ENCODE measurements at places on chromosomes 5 and 9.

- DNase-seq, result no peak
These were observed 22.8 kb downstream of the SMIM3 start for GRCh38 chr5:150801117-150801927.

- DNase-seq, result no peak
These were observed 624.5 kb upstream of the CHD1 start for GRCh38 chr5:99553211-99553810.

DNA sequence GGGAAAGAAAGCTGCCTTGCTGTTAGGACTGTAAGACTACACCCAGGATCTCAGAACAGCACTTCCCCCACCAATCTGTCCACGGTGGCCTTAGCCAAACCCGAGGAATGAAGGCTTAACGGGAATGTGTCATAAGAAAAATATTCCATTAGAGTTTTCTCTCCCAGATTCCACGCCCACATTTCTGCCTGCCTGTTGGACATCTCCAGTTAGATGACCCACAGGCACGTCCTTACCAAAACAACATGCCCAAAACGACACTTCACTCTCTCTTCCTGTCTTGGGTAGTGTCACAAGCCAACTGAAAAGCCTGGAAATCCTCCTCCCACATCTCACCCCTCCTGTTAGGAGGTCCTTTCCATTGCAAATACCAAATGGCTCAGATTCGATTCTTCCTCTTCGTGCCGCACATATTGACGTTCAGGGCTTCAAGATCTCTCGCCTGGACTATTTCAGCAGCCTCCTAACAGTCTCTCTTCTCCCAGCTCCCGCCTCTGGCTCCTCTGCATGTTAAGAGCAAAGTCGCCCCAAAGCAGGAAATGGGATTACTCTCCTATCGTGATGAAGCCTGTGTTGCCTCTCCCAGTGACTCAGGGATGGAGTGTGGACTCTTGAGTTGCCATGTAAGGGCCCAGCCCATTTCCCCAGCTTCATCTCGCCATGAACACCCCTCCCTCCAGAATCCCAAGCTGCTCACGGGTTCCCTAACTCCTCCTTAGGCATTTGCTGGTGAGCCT, 159.3 kb downstream of the NR3C1 start:
- DNase-seq, result no peak

- DNase-seq, result no peak
These were observed 106.7 kb downstream of the SMIM15 start for GRCh38 chr5:61055434-61056006.

DNA sequence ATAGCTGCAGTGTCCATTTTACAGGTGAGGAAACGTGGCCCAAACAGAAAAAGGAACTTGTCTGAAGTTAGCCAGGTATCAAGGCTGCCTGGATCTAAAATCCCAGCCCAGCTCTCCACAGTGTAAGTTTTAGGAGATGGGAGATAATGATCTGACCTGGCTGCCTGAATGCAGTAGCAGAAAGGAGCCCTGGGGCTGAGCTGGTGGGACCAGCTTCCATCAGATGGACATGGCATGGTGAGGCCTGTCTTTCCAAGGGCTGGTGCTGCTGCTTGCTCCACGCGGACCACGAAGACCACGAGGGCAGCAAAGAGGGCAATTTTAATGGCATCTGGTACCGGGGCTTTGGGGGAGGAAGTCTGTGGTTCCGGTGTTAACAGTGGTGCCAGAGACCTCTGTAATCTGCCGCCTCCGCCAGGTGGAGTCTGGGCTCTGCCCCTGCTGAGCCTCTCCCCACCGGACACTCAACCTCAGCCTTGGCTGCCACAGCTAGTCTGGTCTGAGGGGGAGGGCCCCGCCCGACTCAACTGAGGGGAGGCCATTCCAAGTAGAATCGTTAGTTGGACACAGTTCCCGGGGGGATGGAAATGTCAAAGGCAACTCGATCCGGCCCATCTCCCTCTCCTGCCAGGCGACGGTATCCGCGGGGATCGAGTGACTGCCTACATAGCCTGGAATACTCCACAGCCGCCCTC, 650 bp downstream of the MYORG start:
- no peak for DNase-seq

GRCh38 chr5:17216974-17217492, 398 bp upstream of the BASP1 start:
- DNase-seq, result no peak

DNA sequence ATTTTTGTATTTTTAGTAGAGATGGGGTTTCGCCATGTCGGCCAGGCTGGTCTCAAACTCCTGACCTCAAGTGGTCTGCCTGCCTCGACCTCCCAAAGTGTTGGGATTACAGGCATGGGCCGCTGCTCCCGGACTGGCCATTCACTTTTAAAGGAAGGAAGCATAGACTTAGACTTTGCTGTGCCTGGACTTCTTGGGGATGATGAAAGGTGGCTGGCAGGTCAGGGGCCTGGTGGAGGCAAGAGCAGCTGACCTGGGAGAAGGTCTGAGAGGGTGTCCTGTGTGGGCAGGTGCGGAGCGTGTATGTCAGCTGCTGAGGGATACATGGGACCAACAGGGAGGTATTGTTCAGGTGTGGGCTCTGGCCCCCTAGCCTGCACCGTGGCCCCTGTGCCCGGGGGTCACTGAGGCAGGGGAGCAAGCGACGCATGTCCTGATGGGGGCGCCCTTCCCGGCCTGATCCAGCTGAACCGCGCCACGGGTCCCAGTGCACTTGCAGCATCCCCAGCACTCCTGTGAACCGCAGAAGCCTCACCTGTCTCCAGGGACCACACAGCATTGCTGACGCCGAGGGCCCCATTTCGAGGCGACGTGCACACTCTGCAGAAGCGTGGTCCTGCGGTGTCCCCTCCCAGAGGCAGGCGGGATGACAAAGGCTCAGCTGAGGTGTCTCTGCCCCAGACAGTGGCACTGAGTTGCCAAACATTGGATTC, 23.1 kb downstream of the NDUFS6 start:
- no peak for DNase-seq

DNA sequence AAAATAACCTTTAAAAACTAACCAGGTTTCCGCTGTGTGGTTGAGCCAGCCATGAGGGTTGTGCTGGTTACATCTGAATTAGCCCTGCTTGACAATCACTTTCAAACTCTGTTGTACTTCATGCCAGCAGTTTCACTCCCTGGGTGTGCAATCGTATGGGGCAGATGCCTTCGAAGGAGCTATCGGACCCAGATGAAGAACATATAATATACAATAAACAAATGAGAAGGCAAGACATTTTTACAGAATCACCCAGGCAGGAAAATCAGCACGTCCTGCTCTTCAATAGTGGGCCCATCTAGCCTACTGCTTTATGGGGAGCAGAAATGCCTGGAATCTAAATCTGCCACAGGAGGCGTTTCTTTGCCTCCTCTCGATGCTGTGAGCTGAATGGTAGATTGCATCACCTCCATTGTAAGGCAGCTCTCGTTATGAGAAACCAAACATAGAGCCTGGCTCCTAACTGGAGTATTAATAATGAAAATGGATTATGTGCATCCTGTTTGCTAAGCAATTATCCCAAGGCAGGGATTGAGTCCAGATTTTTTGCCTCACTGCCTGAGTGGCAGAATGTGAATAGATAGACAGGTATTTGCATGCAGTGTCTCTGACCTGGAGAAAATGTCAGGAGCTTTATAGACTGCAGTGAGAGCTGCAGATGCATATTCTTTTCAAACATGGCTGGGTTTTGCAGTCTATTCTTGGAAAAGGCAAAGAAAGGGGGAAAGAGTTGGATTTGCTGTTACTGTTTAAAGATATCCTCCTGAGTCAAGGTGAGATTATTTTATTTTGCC, 143.3 kb upstream of the SMARCA2 start:
- DNase-seq, result no peak

GRCh38 chr5:59189472-59190244, 606.8 kb downstream of the RAB3C start:
- DNase-seq, result no peak

DNA sequence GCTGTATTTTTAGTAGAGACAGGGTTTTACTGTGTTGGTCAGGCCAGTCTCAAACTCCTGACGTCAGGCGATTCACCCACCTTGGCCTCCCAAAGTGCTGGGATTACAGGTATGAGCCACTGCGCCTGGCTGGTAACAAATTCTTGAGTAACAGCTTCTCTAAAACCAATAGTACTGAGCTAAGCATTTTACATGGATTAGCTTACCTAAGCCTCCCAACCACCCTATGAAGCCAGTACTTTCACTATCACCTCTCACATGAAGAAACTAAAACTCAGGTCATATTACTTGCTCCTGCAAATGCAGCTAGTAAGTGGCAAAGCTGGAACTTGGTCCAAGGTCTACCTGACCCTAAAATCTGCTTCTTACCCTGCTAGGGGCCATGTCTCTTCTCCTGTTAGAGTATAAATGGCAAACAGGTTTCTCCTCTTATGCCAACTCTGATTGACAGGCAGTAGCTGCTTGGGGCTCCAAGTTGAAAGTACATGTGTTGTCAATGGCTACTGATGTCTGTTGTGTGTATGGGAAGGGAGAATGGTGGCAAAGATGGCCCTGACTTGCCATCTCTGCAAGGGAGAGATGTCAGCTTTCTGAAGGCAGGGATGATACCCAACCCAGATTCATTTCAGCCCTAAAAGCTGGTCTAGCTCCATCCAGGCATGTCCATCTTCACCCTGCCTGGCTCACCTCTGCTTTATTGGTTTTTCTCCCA, 4.0 kb downstream of the PHF19 start:
- no peak for DNase-seq

DNA sequence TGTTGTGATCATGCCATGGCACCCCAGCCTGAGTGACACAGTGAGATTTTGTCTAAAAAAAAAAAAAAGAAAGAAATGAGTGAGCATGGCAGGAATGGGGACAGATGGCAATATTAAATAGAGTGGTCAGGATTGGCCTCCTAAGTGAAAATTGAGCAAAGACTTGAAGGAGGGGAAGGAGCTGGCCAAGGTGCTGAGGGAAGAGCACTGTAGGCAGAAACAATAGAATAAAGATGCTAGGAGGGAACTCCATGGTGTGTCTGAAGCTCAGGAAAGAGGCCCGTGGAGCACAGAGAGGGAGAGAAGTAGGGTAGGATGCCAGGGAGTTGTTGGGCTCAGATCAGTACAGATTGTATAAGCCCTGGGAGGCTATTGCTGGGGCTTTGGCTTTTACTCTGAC, 64.4 kb upstream of the PCAT7 start:
- no peak for DNase-seq

DNA sequence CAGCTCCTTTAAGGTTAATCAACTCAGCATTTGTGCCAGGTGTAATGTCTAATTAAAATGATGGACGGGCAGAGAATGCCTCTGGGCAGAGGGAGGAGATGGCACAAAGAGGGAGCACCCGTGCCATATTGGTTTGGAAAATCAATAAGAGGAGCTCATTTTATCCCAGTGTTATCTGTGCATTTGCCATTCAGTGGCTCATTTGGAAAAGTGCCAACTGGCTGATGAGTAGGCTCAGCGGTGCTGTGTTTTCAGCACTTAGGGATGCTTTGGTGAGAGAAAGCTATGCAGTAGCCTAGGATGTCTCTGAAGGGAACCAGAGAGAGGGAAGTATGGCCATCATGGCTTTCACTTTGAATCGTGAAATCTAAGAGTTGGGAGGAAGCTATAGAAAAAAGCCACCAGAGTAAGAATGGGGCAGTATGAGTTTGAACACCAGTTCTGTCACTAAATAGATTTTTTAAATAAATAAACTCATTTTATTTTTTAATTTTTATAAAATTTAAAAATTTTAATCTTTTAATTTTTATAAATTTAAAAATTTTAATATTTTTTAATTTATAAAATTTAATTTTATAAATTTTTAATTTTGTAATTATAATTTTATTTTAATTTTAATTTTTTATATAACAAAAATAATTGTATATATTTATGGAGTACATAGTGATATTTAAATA, 472.8 kb downstream of the BRINP1 start:
- DNase-seq, result no peak

DNA sequence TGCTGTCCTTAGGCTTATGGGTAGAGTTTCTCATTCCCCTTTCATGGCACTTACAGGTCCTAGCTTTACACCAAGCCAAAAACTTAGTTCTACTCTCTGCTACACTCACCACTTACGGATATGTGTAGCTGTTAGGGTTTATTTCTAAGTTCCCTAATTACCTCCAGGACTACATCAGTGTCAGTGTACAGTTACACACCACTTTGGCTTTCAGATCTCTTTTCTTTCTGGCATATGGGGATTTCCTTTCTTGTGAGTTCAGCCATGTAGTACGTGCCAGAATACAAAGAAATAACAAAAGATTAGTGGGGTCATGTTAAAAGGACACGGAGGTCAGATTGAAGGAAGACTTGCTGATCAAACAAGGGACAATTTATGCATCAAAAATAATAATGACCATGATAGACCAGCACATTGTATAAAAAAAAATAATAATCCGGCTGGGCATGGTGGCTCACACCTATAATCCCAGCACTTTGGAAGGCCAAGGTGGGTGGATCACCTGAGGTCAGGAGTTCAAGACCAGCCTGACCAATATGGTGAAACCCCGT, 41.8 kb downstream of the LYRM7 start:
- DNase-seq, result no peak

DNA sequence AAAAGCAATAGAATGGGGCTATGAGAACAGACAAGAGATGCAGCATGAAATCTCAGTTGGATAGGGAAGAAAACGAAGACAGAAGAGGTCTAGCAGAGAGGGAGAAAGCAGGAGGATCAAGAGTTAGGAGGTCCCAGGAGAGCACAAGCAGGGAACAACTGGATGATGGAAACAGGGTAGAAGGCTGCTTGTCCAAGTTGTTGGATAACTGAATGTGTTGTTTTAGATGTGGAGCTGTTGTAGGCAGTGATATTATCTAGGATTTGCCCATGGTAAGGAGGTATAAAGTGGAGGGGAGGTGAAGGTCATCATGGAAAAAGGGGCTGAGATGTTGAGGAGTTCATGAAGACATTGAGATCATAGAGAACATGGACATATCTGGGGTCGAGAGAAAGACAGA, 12.4 kb upstream of the RHOBTB3 start:
- DNase-seq, result no peak

DNA sequence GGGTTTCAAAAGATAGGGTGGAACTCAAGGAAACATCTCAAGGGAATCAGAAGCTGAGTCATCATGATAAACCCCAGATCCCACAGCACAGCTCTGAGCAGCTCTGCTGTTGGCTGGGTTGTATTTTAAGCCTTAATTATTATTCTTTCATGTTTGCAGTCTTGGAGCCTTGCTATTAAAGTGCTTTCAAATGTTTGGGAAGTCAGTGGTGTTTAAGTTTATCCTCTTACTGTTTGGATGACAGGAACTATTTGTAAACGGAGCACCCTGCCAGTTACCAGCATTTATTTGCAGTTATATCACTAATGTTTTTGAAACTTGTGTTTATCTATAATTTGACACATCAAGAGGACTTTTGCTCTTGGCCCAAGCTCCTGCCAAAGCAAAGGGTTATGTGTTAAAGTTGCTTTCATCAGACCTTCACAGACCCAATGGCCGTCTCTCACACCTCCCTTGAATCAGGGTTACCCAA, 141.1 kb upstream of the SPDL1 start:
- DNase-seq, result no peak

GRCh38 chr5:80238097-80238496, 17.8 kb downstream of the SERINC5 start:
- DNase-seq, result no peak

GRCh38 chr5:14579731-14580397, 1.7 kb upstream of the OTULINL start:
- no peak for DNase-seq

- DNase-seq, result no peak
These were observed 27.6 kb downstream of the ATP10B start for GRCh38 chr5:160824301-160825001.

DNA sequence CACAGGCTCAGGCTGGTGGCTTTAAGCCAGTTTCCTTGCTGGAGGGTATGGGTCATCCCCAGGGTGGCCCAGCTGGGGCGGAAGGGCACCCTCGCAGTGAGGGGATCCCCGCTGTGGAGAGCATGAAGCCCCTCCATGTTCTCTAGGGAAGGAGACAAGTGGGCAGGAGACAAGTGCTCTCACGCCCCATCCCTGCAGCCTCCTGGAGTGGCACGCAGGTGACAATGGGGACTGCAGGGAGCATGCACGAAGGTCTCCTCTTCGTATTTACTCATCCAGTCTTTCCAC, 83.3 kb downstream of the GTF3C4 start:
- no peak for DNase-seq

Data from cortex of kidney (tissue), 1 donor.